CD8-positive, alpha-beta memory T cell (primary cell): ENCODE measurements at places on chromosomes 7 and 10.

- DNase-seq = no peak
Measured at GRCh38 chr7:113698556-113699220, 220.1 kb downstream of the PPP1R3A start.

- no peak for DNase-seq
Measured at GRCh38 chr10:26169466-26169865, 47.1 kb upstream of the GAD2 start.

DNA sequence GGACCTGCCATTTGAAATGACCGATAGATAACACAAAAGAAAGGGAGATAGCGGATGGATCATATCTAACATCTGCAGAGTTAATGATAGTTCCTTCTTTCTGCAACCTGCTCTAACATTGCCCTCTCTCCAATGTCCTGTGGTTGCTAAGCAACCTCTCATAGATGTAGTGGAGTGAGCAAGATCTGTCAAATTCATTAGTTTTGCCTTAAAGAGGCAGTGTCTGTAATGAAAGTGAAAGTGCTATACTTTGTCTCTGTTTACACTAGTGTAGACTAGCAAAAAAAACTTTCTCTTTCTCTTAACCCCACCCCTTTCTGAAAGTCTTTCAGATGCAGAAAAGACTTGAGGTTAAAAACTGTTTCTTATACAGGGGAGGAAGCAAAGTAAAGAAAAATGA, 1196.9 kb downstream of the SORCS3 start:
- no peak for DNase-seq

DNA sequence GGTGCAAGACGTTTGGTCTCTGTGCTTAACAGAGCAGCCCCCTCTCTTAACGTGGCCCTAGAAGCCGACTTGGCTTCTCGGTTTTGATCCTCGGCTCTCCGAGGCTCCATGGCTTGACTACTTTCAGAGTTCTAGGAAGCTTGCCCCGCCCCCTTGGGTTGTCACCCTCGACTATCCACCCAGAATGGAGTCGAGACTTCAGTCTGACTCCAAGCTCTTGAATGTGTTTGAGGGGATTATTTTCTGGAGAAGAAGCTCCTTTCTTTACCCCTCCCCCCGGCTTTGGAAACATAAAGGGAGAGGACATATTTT, 448 bp downstream of the SEC24C start:
- DNase-seq = peak; percentile 31

DNA sequence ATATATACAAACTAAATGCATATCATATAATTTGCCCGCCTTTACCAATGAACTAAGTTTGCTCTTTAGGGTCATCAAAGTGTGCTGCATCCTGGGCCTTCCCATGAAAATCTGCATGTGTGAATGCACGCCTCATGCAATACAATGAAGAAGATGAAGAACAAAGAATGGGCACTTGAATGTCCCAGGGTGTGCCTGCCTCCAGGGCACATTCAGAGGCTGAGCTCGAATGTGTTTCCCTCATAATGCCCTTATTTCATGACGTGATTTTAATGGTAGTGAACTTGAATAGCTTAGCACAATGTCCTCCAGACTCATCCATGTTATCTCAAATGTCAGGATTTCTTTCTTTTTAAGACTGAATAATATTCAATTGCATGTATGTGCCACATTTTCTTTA, 824.9 kb downstream of the TNS3 start:
- DNase-seq = no peak

- DNase-seq = no peak
Measured at GRCh38 chr7:46853451-46853850, 728.5 kb downstream of the TNS3 start.

GRCh38 chr10:132121511-132121830, 55.7 kb downstream of the JAKMIP3 start:
- no peak for DNase-seq

DNA sequence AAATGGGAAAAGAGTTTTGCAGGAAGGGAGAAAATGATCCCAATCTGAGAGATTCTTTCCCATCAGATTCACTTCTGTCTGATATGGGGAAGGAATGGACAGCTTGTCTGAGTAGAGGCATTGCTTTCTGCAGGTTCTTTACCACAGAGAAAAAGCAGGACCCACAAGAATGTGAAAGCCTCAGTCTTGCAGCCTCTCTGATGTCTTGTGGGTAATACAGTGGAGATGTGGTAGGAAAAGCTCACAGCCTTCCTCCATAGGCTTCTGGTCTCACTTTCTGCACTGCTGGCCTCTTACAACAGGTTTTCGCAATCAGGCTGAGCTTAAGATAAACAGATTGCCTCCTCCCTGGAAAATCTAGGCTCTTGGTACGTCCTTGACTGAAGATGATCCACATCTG, 551 bp downstream of the IFIT1 start:
- DNase-seq = no peak

DNA sequence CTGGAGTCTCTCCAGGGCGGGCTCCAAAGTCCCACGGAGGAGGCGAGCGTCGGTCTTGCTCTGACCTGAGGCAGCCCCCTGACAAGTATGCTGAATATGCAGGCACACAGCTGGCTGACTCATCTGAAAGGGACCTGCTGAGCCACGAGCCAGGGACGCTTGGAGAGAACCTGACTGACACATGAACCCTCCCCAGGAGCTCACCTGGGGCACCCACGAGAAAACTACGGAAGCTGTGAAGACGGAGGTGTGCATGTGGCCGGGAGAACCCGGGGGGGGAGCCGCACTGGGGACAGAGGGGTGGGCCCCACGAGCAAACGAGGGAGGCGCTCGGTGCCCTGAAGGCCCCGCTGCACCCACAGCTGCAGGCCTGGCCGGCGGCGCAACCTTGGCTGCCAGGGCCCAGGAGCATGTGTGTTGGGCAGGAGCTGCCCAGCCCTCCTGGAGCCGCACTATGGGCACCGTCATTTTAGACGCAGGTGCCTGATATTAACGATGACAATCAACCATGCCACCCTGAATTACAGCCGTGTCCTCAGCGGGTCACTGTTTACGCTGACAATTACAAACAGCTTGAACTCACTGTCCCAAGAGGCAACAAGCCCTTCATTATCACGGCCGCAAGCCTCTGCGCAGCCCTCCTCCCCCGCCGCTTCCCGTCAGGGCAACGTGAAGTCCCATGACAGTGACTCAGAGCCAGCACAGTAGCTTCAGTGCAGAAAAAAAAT, 64.7 kb downstream of the DIP2C start:
- DNase-seq = no peak

GRCh38 chr7:84904561-84904960, 282.3 kb downstream of the SEMA3D start:
- no peak for DNase-seq

DNA sequence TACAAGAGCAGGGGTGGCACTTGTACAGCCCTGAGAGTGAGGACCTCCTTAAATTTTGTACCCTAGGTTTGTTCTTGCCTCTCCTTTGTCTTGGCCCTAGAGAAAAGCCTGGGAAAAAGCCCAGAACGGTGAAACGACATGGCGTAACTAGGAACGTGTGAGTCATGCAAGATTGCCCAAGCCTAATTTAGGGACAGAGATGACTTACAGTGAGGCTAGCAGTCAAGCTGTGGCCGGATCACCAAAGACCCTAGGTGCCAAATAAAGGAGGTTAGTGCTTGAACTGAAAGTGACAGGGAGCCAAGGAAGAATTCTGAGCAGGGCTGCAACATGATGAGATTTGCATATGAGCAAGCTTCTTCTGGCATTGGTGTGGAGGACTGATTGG, 25.1 kb downstream of the TBXAS1 start:
- DNase-seq = no peak

- DNase-seq = no peak
Measured at GRCh38 chr10:93715345-93715744, 13.0 kb upstream of the FRA10AC1 start.

- DNase-seq = no peak
Measured at GRCh38 chr7:138705167-138705566, 4.0 kb upstream of the SVOPL start.

GRCh38 chr10:22805304-22805703, 90.9 kb upstream of the PIP4K2A start:
- no peak for DNase-seq

- no peak for DNase-seq
Measured at GRCh38 chr7:1021366-1021765, 23.0 kb upstream of the GPR146 start.

GRCh38 chr7:106225856-106226255, 58.9 kb downstream of the NAMPT start:
- DNase-seq = no peak

GRCh38 chr7:19747740-19748339, 25.6 kb downstream of the TMEM196 start:
- DNase-seq = no peak

GRCh38 chr10:63119041-63119440, 14.1 kb upstream of the NRBF2 start:
- DNase-seq = no peak

GRCh38 chr10:97713826-97714400, 383 bp downstream of the MARVELD1 start:
- DNase-seq = peak; percentile 43

GRCh38 chr10:104330168-104331110, 7.8 kb downstream of the ITPRIP start:
- DNase-seq = no peak

- no peak for DNase-seq
Measured at GRCh38 chr7:40197527-40197926, 62.7 kb downstream of the SUGCT start.

DNA sequence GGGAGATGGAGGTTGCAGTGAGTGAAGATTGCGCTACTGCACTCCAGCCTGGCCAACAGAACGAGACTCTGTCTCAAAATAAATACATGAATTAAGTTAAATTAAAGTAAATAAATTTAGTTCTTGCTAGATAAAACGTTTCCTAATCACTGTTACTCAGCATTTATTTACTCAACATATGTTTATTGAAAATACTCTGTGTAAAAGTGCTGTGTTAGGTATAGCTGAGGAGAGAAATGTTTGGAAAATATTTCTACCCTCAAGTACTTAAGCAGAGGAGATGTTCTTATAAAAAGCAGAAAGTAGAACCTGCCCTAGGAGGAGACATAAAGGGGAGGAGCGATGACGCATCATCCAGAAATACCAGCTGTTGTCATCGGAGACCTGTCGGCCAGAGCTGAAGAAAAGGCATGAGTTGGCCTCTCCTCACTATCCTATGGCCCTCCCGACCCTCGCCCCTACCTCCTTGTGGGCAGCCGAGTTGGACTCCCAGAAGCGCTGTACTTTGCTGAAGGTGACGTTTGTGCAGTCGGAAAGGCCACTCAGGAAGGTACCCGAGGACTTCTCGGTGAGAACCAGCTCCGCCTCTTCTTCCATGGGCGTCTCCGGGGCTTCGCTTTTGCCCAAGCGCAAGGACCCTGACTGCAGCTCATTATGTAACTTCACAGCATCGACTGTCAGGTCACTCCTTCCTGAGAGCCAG, 1.1 kb downstream of the RRP12 start:
- no peak for DNase-seq

DNA sequence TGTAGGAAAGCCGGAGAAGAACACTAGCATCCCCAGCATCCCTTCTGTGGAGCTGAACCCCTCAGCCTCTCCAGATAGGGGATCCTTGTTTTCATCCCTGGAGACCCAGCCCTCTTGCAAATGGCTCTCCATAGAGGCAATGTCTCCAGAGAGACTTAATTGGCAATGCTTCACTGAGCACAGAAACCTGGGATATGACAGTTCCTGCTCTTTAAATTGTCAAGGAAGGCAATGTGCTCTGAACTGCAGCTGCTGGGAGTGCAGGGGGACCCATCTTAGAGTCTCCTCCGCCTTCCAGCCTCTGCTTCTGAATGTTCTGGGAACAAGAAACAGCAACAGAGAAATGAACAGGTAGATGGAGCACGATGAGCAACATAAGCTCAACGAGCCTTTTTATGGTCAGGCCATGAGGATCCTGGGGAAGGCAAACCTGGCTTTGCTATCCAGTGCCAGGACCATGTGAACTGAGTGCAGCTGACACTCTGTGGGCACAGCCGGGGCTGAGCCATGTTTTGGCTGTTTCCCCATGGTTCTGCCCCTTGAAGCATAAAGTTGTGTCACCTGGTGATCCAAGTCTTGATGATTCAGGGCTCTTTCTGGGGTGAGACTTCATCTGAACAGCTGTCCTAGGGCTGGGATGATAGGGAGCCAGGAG, 481.0 kb downstream of the PLXNA4 start:
- DNase-seq = no peak

DNA sequence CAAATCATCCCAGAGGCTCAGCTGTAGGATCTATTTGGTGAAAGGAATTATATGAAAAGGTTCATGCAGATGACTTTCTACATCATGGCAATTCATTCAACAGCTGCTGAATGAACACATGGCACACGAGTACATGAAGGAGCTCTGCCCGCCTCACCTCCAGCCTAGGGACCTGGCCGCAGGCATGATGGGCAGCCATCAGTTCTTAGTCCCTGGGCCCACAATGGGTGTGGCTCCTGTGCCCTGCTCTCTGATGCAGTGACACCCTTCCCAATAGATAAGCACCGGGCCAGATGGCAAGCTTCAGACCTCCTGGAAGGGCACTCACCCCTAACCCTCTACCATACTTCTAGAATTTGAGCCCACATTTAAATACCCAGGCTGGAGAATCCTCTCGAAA, 3.5 kb downstream of the CHST15 start:
- DNase-seq = no peak

DNA sequence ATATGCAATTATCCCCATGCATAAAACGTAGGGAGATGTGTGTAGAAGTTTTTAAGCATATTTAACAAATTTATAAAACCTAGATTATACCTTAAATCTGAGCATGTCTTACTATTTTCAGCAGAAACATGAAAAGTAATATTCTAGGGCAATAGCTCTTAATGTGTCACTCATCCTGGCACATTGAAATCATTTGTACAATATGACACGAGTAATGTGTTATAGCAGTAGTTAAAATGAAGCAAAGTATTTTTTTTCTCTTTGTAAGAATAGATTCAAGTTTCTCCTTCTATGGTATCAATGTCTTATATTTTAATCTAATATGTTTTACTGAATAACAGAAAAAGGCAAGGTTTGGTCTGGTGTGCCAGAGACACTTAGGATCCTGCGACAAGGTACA, 274.9 kb upstream of the PLXDC2 start:
- DNase-seq = no peak

DNA sequence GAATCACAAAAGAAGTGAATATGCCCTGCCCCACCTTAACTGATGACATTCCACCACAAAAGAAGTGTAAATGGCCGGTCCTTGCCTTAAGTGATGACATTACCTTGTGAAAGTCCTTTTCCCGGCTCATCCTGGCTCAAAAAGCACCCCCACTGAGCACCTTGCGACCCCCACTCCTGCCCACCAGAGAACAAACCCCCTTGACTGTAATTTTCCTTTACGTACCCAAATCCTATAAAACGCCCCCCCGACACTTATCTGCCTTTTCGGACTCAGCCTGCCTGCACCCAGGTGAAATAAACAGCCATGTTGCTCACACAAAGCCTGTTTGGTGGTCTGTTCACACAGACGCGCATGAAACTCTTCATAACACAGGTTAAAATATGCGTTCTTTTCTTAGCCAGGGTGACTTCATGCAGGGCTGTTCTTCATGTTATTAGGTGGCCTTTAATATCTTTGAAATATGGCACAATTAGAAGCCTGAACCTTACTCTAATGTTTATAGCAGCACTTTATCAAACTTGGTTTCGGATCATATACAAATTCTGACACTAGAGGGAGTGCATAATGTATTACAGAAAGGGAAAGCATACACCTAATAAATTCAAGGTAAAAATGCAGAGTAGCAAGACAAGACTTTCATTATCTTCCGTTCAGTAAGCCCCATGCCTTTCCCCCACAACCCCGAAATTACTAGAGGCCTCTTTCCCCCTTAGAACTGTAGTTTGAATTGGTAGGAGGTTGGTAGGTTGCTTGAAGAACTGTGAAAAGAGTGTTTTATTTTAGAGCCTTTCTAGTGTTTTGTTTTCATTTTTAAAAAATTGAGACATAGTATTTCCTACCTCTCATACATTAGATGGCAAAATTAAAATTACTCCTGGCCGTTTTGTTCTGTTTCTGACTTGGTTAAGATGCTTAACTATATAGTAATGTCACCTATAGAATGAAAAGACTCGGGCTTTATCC, 117.9 kb downstream of the NPY start:
- no peak for DNase-seq
